ENCODE measurements at places on chromosomes 4 and X.

DNA sequence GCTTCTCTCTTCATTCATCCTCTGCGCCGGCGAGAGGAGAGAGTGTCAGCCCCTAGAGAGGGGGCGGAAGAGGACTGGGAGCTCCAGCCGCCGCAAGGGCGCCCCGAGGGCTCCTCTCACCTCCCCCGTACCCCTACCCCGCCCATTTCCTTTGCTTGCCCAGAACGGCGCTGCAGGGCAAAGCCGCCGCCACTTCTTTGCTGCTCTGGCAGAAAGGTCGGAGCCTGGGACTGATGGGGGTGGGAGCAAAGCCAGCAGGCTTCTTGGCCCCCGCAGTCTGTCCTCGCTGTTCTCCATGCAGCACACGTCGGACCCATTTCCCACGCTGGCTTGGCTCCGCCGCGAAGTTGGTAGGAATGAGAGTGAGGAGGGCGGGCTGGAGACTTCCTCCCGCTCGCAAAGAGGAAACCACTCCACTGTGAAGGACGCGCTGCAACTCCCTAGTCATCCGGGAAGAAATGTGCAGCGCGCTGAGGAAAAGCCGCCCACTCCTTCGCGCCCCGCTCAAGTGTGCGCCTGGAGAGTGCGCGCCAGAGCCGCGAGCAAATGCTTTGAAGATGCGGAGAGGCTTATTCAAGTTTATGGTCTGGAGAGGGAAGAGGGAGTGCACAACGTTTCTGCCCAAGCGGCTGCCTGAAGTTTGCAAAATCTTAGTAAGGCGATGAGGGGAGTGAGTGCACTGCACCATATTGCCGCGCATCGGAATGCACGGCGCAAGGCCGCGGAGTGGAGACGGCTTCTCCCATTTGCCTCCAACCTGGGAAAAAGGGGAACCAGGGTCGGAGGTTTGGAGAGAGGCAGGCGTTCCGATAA lies 2.8 kb upstream of the PCDH7 start:
- DNase-seq: peak; percentile 77

- DNase-seq: no peak
Observed at GRCh38 chr4:183300070-183300469, 20.0 kb downstream of the CLDN22 start.

DNA sequence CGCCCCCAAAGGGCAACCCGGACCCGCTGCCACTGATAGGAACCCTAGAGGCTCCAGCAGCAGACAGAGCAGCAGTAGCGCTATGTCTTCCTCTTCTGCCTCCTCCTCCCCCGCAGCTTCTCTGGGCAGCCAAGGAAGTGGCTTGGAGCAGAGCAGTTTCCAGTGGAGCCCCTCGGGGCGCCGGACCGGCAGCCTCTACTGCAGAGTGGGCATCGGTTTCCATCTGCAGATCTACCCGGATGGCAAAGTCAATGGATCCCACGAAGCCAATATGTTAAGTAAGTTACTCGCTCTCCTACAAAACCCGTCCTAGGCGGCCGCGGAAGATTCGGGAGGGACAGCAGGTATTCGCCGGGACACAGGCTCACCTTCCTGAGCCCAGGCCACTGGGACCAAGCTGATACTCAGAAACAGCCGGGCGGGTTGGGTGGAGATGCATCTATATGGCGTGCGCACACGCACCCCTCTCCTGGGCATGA lies 477 bp downstream of the FGF5 start:
- DNase-seq: no peak

GRCh38 chrX:72110051-72110875 lies 21.5 kb downstream of the RTL5 start:
- no peak for DNase-seq

GRCh38 chr4:158782551-158783360 lies 13.9 kb downstream of the FNIP2 start:
- no peak for DNase-seq

GRCh38 chrX:19683817-19684216 lies 168.5 kb upstream of the MAP3K15 start:
- DNase-seq: no peak

DNA sequence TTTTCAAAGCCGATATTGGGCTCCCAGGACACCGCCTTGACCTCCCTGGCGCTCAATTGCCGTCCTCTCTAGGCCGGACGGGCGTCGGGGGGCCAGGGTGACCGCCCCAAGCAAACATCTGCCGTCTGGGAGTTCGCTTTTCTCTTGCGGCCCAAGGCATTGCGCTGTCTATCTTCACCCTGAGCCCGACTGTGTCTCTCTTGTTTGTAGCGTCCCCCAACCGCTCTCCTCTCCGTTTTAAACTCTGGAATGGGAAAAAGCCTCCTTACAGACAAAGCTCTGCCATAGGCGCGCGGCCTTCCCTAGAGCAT lies 551 bp upstream of the ARX start:
- DNase-seq: no peak

DNA sequence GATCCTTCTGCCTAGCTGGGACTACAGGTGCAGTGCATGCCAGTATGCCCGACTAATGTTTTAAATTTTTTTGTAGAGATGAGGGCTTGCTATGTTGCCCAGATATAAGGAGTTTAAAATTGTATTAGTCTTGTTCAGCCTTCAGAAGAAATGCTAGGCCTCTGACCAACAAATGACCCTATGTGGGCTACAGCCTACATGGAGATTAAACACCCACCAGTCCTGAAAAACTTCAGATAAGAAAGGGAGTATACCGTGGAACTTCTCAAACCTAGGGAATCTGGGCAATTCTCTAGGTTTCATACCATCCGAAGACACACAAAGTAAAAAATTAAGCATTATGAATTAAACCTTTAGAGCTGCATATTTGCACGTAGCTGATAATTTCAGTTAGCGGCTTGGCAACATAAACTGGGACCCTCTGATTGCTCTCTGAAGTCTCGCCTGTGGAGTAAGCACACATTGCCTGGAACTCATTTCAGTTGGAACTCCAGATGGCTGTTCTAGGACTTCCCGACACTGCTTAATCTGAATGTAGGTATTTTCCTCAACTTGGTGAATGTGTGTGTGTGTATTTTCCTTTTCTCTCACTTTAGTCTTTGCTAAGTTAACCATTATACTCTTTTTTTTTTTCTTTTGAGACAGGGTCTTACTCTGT lies 33.0 kb downstream of the MOB1B start:
- DNase-seq: no peak

GRCh38 chr4:128298852-128299251 lies 11.2 kb upstream of the PGRMC2 start:
- DNase-seq: no peak

GRCh38 chrX:22081475-22082092 lies 49.5 kb downstream of the PHEX start:
- DNase-seq: no peak

DNA sequence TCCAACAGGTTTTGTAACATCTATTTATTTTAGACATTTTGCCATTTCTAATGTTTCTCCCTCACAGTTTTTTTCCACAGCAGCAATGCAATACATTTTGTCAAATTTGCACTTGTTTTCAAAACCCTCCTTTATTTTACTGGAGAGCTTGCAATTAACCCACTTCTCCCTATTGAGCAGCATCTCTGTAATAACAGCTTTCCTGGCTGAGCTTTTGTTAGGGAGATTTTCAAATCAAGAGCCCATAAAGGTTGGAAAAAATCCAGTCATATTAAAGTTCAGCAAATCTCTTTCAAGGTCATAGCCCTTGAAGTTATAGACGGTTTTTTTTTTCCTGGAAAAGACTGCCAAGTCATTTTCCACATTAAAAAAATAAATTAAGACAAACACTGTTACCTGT lies 450.6 kb upstream of the TENM3 start:
- no peak for DNase-seq

DNA sequence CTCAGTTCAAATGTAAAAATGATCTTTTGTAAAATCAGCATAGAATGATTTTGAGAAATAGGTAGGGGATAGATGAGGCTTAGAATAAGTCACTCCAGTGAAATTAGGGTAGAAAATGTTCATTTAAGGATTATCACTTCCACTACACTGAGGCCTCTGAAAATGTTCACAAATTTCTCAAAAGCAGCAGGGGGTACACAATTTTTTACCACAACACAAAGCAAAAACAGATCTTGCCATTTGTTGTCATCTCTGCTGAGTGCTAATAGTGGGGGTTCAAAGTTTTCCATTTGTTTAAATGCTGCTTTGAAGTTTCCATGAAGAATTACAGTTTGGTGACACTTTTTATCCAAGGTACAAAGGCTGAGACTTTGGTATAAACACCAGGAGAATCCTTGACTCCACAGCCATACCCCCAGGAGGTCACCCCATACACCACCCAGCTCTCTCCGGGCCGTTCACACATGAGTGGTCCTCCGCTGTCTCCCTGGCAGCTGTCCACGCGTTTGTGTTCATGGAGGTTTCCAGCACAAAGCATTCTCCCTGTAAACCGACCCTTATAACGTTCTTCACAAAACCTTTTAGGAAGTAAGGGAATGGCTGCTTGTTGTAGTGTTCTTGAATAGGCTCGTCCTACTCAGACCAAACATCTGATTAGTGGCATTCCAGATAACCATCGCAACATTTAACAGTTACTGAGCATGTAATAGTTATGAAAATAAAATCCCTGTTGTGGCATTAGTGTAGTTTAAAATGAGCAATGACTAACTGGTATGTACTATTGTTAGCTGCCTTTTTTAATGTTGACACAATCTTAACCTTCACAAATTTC lies 71.0 kb downstream of the PRSS12 start:
- DNase-seq: no peak

- DNase-seq: no peak
Observed at GRCh38 chr4:43968011-43968410, 480.6 kb downstream of the KCTD8 start.

GRCh38 chrX:14032406-14032805 lies 2.7 kb upstream of the GEMIN8 start:
- peak; percentile 50 for DNase-seq

- DNase-seq: no peak
Observed at GRCh38 chr4:88033309-88033708, 25.9 kb downstream of the PKD2 start.

- DNase-seq: no peak
Observed at GRCh38 chr4:69773484-69773883, 13.1 kb upstream of the SULT1B1 start.

DNA sequence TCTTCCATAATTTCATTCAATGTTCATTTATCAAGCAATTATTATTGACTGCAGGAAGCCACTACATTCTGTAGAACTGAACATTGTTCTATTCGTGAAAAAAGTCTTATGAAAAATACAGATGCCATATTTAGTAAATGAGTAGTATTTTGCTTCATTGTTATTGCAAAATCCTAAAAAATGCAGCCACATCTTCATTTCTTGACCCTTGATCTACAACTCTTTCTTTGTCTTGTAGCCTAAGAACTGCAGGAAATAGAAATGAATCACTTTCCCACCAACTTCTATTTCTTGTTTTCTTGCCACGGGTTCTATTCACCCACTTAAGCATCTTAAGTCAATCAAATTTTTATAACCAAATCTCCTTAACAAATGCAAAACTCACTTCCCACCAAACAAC lies 63.3 kb downstream of the KCNIP4 start:
- no peak for DNase-seq

Data from skin of body (tissue), 3 donors.